ENCODE measurements at places on chromosomes 6 and 20. TPM values are rescaled to one million over a fixed set of nuclear protein-coding genes. Genes with fewer than 3 reads are reported as not detected.

DNA sequence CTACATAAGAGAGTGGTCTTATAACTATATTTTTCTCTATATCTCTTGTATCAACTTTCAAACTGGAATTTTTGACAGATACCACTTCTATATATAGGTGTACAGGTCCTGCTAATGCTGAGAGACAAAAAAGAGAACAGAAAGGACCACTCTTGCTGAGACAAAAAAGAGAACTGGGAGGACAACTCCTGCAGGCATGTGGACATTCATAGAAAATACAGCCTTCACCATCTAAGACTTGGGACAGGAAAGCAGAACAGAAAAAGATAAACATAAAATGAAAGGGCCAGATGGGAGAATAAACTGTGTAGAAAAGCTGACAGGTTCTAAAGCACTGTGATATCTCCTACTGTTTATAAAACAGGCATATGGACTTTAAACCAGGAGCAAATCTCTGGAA is 541.0 kb upstream of the ADGRB3 start:
- DNase-seq: no peak

DNA sequence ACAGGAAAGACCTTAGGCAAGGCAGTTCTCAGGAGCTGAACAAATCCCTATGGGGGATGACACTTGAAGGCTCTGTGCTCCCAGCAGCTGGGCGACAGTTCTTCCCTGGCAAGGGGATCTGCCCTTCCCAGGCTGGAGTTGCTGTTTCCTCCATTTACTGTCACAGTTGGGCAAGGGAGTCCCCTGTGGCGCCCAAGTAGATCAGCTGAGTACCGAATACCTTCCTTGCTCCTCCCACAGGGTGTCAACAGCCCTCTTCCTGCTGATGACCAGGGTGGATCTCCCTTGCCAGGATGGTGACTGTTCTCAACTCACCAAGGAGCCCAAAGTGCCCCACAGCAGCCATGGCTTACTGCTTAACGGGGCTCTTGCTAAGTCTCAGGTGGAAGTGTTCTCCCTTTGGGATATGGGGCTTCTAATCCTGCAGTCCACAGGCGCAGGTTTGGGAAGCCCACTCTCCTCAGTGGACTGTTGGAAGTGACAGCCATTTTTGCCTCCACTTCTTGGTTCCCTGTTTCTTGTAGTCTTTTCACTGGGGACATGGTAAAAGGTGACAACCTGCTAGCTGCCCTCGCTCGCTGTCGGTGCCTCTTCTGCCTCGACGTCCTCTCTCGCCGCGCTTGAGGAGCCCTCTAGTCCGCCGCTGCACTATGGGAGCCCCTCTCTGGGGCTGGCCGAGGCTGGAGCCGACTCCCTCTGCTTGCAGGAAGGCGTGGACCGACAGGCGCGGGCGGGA is 5.7 kb upstream of the PSMG4 start:
- no peak for DNase-seq

- DNase-seq: peak; percentile 43
These were observed 24.4 kb downstream of the QKI start for GRCh38 chr6:163438940-163439335.

- DNase-seq: no peak
These were observed 27.9 kb downstream of the GHRH start for GRCh38 chr20:37233548-37234253.

DNA sequence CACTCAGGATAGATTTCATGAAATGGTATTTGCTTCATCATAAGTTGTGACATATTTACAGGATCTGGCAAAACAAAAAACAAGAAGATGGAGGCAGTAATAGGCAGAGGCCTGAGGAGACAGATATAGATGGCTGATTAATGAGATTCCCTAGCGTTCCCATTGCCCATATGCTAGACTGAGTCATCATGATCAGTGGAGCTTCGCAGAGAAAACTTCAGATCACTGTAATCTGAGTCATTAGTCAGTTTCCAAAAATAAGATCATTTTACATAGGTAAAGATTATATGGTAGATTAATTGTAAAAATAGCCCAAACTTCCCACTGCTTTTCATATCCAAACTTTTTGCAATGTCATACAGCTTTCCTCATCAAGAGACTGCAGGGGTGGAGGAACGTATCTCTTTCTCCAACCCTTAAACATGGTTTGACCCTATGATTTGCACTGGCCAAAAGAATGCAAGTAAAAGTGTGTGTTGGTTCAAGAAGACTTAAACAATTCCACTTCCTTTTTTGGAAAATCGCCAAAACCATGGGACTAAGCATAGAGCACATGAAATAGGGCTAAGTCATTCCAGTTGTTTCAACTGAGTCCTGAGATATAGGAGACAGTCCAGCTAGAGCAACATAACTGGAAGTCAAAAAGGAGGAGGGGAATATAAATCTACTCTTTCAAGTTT is 626.0 kb downstream of the RNF144B start:
- DNase-seq: no peak

DNA sequence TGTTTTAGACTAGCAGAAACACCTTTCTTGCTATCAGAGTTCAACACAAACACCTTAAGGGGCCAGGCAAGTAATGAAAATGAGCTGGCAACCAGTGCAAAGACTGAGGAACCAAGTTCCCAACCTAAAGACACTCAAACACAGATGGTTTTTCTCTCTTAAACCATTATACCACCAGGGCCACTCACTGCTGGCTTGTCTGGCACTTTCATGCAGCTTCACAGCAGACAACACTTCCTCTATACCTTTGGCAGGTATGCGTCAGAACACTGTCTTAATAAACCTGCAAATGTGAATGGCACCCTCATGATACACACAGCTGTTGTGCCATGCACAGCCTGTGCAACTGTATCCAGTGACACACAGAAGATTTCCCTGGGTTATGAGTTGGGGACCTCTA is 41.6 kb downstream of the NFATC2 start:
- DNase-seq: no peak

DNA sequence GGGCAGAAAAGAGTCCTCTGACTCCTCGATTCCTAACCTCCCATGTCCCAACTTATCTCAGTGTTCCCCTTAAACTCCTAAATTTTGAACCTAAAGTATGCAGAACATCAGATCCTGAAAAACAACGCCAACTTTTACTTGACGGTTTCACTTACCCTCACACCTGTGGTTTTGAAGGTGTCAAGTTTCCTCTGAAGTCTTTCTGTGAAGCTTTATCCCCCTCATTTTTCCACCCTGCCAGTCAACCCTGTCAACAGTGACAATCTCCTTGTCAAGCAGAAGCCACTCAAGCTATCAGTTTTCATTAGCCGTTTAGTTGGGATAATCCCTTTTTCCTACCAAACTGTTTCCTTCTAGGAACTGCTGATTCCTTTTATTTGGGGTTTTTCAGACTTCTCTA is 245.4 kb upstream of the PREP start:
- no peak for DNase-seq

GRCh38 chr20:60107621-60108390 is 149.6 kb downstream of the CDH26 start:
- DNase-seq: no peak

- no peak for DNase-seq
These were observed 236.3 kb downstream of the HAO1 start for GRCh38 chr20:7703996-7704395.

DNA sequence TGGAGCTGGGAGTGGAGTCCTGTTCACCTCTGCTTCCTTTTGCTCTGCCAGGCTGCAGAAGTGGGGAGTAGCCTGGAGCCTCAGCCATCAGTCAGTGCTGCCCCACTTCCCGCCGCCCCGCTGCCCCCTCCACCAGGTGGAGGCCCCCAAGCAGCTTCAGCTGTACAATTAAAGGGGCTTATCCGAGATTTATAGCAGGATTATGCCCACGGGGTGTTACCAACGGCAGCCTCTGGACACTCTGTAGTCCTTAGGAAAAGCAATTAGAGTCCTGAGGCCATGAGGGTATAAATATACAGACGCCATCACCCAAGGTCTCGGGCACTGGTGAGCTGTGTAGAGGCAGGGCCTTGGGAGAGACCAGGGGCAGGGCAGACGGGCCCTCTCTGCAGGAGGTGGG is 55.4 kb downstream of the GRM4 start:
- DNase-seq: no peak

DNA sequence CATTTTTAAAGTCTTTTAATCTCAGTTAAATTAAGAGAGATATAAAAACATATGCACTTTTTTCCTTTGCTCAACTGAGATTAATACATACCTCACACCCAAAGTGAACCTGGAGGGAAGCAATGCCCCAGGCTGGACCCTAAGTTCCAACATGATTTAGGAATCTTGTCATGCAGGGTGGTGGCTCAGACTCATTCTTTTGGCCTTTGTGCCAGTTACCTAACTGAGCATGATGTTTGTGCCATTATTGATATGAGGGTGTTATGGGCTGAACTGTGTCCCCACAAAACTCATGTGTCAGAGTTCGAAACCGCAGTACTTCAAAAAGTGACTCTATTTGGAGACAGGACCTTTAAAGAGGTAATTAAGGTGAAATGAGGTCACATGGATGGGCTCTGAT is 188.0 kb downstream of the ARHGAP18 start:
- DNase-seq: no peak

DNA sequence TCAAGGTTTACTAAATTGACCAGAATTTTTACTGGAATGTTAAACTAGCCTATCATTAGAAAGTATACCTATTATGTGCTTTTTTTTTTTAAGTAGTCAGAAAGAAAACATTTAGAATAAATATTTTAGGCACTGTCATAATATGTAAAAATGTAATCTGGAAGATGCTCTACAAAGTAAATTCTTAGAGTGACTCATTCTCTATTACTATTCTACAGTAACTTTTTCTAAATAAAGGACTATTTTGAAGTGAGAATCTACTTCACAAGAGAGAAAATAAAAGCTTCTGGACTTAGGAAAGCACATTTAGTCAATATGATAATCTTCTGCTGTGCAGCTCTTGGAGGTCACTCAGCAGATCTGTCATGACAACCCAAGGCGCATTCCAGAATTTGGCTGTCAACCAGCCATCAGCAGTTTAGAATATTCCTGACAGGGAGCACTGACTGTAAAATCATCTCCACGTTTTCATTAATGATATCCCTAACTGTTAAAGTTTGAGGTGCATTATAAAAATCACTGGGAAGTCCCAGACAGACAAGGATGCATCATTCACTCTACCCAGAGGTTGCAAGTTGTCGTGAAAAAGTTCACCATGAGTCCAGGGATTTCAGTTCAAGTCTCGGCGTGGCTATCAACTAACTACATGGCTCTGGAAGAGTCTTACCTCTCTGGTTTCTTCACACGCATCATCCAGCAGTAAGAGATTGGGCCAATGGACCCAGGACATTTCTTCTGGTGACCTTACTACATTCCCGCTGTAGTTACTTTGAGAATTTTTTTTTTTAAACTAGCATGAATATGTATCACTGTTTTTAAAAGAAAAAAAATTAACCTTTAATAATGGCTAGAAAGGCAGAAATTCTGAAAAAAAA is 374.9 kb downstream of the GJA1 start:
- DNase-seq: no peak

GRCh38 chr20:38130687-38131587 is 34.1 kb downstream of the TGM2 start:
- DNase-seq: no peak

GRCh38 chr6:72715119-72715518 is 93.3 kb downstream of the KCNQ5 start:
- no peak for DNase-seq

- DNase-seq: no peak
These were observed 143.0 kb downstream of the SAMD5 start for GRCh38 chr6:147651249-147652063.

- DNase-seq: peak; percentile 45
These were observed 41.2 kb upstream of the DST start for GRCh38 chr6:56683882-56684281.

DNA sequence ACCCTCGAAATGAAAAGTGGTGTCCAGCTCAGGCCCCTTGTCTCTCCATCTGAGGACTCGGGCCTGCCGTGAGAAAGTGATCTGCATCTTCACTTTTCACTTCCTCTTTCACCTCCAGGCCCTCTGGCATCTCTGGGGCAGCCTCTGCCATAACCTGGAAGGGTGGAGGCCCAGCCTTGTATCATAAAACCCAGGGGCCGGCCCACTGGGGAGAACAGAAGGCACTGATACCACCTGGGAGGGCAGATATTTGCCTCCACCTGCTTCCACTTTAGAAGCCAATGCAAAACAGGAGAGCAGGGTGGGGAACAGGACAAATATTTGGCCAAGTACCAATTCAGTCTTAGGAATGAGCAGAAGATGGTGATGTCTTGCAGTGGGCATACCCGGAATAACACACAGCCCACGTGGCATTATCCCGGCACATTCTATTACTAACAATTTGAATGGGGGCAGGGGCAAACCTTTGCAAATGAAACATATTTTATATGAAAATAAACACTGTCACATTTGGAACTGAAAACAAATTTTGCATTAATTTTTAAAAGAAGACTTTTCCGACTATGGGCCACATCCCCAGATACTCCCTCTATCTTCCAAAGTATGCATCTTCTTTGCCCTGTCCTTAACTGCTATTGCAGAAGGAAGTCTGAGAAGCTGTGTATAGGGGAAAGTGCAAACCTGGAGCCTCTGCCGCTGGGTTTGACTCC is 69.2 kb upstream of the TBC1D7 start:
- no peak for DNase-seq

- DNase-seq: no peak
These were observed 213.1 kb upstream of the STXBP5 start for GRCh38 chr6:146990821-146991798.

GRCh38 chr6:139433631-139434419 is 59.4 kb upstream of the CITED2 start:
- no peak for DNase-seq

The DNMT3B gene
- 0.28 TPM for total RNA-seq

The CCDC28A gene
- 11.3 TPM for total RNA-seq

The EYS gene
- not detected for total RNA-seq

The NELFCD gene
- 22.5 TPM for total RNA-seq

The TCF21 gene
- total RNA-seq: 3.2 TPM

The PROKR2 gene
- not detected for total RNA-seq

The BMP7 gene
- total RNA-seq: 6.9 TPM

The FKBP1C gene
- total RNA-seq: 0.28 TPM

The GABRR1 gene
- not detected for total RNA-seq

The TMEM74B gene
- total RNA-seq: 1.8 TPM

The COX4I2 gene
- total RNA-seq: 7.6 TPM

The MTFR2 gene
- not detected for total RNA-seq

The SLA2 gene
- total RNA-seq: 0.27 TPM

The DLL1 gene
- 8.3 TPM for total RNA-seq

The PERP gene
- total RNA-seq: 73.4 TPM
